Right forelimb (tissue), 1 donor: ENCODE measurements at places on chromosomes 16 and 17.

DNA sequence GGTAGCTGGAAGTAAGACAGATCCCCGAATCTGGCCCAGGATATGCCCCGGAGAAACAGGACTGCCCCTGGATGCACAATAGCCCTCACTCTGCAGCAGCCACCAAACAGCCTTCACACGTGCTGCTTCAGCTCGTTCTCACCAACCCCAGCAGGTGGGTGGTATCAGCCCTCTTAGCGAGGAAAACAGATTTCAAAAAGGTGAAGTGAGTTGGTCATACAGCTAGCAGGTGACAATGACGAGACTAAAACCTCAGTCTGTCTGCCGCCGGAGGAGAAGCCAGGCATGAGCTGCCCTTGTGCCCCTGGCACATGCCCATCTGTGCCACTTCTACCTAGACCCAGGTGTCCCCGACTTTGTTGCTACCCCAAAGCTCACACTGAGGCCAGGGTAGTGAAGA, 92.4 kb downstream of the YPEL2 start:
- no peak for DNase-seq

- no peak for DNase-seq
These were observed 37.9 kb downstream of the ATP2C2 start for GRCh38 chr16:84406006-84406963.

GRCh38 chr17:40259505-40259904, 28.2 kb upstream of the CDC6 start:
- no peak for DNase-seq

- peak; percentile 68 for DNase-seq
These were observed 23.8 kb downstream of the SNX11 start for GRCh38 chr17:48131216-48131824.

DNA sequence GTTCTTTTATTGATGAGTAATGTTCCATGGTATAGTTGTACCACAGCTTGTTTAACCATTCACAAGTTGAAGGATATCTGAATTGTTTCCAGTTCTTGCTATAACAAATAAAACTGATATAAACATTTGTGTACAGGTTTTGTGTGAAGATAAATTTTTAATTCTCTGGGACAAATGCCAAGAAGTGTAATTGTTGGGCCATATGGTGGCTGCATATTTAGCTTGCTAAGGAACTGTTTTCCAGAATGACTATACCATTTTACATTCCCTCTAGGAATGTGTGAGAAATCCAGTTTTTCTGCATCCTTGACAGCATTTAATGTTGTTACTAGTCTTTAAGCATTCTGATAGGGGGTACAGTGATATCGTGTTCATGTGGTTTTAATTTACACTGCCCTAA, 368.5 kb downstream of the KIF2B start:
- DNase-seq, result no peak

- DNase-seq, result no peak
These were observed 1.7 kb downstream of the TXNDC17 start for GRCh38 chr17:6642592-6642991.

GRCh38 chr16:57108432-57108831, 16.0 kb downstream of the CPNE2 start:
- DNase-seq, result no peak
